ENCODE measurements at places on chromosomes 1 and 21.

DNA sequence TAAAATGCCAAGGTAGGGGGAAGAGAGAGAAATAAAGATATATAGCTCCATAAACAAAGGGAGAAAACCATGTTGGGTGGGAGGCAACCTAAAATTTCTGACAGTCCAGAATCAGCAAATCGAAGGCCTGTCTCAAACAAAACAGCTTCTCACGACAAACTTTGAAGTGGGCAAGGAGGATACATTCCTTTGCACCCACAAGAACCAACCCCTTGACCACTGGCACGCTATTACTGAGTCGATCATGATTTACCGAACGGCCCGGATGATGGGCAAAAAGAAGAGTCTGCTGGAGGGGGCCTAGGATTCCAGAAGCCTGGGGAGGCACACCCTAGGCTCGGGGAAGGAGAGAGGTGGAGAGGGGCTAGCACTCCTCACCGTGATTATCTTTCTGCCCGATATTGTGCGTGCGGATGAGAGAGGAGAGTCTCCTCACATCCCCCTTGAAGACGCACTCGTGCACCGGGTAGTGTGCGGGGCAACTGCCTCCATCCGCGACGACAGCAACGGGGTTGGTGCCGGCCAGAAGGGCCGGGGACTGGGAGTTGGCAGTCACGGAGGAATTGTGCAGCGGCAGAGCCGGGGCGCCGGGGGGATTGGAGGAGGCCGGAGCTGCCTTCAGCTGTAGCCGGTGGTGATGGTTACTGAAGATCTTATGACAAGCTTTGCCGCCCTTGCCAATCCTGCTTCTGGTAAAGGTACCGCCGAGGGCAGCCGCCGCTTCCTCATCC is 756 bp downstream of the ANKRD13C start:
- DNase-seq: peak; percentile 18

DNA sequence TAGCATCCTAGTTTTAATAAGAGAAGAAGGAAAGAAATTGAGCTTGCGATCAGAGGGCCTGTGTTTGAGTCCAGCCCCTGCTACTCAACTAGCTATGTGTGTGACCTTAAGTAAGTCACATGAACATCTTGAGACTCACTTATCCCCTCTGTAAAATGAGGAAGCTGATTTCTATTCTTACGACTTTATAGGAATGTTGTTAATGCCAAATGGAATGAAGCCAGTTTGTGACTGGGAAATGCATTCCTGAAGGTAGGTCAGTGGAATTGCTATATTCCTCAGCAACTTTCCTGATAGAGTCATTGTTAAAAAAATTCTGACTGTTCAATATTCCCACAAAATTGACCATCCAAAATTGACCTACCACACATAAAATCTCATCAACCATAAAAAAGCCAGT is 14.9 kb downstream of the FASLG start:
- DNase-seq: no peak

DNA sequence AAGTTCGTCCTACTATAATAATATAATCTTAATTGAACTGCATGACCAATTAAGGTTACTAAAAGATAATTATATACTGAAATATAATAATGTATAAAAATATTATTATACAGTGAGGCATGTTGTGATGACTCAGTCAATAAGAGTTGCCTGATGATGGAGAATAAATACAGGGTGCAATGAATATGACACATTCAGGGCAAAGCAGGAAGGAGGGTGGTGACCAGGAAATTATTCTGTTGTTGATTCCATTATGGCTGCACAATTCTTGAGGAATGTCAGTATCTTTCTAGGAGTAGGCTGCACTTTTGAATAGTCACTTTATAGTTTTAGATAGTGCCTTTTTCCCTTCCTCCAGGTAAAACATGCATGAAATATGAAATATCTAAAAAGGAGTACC is 46.4 kb upstream of the RGS21 start:
- no peak for DNase-seq

- DNase-seq: peak; percentile 76
Measured at GRCh38 chr1:116855773-116856201, 53.9 kb upstream of the PTGFRN start.

GRCh38 chr21:15631342-15631741 is 98.4 kb upstream of the USP25 start:
- no peak for DNase-seq

Data from NCI-H1092 (cell line).